ENCODE measurements at places on chromosomes 3 and 15.

DNA sequence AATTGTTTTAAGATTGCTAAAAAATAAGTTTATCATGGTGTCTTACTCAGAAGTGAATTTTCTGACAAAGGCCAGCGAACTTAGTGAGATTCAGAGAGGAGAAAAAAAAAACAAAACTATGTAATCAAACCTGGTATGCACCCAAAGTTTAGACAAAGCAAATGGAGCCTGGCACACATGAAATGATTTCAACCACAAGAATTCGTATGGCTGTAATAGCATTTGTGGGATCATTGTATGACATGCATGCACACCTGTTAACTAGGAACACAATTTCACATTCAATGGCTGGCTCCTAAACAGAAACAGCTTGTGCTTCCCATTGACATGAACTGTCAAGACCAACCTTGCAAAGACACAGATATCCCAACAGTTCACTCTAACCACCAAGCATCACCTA lies 94.6 kb downstream of the ZIC4 start:
- DNase-seq = no peak

- no peak for DNase-seq
Measured at GRCh38 chr3:196650740-196651311, 11.3 kb downstream of the NRROS start.

DNA sequence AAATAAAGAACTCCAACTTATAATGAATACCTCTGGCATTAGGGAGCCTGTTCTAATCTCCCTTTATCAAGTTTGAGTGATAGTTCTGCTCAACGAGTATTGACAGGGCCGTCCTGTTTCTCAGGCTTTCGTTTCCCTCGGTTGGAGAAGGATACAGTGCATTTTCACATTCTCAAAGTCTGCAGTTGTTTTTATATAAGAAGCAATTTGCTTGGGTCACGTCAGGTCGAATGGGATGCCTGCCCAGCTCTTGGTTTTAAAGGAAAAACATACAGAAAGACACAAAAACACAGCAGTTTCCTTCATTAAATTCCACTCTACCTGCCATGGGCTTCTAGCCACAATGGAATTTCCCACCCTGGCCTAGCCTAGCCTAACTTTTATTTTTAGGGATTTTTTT lies 366.3 kb downstream of the TIGIT start:
- no peak for DNase-seq

- no peak for DNase-seq
Measured at GRCh38 chr3:8523041-8523440, 21.4 kb downstream of the LMCD1 start.

- no peak for DNase-seq
Measured at GRCh38 chr3:42670051-42670576, 15.2 kb upstream of the KLHL40 start.

GRCh38 chr3:27508424-27508823 lies 24.2 kb upstream of the SLC4A7 start:
- no peak for DNase-seq

- peak; percentile 11 for DNase-seq
Measured at GRCh38 chr15:93035953-93036810, 52.8 kb downstream of the RGMA start.

Data from stimulated activated CD8-positive, alpha-beta memory T cell treated with anti-CD3 and anti-CD28 coated beads, Interleukin-15, amount 100 ng/mL, for 4 hours (primary cell).